ENCODE measurements at places on chromosomes 5 and 9. TPM values are rescaled to one million over a fixed set of nuclear protein-coding genes. Genes with fewer than 3 reads are reported as not detected.

The DBH gene
- total RNA-seq, result not detected

The COMMD10 gene
- total RNA-seq, result 37.9 TPM

The AGPAT2 gene
- total RNA-seq, result 77.9 TPM

The RASGRF2 gene
- 4.7 TPM for total RNA-seq

The GPBP1 gene
- 54.4 TPM for total RNA-seq

DNA sequence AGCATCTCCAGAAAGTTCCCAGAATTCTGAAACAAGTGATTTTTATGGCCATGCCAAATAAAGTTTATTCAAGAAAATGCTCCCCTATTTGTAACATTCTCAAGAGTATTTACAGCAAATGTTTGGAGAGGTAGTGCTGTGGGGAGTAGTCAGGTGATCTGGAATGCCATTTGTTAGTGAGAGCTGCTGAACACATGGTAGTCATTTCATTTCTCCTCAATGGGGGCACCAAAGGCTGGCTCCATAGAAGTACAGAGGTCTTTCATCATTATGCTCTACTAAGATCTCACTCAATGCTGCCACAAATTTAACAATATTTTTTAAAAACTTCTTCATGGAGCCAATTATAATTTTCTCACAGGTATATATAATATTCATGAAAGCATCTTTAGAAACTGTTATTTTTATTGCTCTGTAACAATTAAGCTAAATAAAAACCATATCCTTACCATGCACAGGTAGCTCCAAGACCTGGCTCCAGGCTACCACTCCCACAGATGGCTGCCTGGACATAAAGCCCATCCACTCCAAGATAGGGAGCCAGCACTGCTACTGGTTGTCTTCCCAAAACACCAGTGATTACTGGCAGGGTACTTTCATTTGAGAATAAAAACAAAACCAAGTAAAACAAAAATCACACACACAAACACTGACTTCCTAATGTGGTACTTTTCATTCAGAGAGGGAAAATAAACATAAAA, 200.8 kb downstream of the PLK2 start:
- peak overlapping the region; percentile 94 for H3K27ac ChIP-seq
- H3K4me1 ChIP-seq, result peaks cover 18% of the 10 kb centered on the region
- peak overlapping the region; percentile 38 for H3K4me3 ChIP-seq
- H3K27me3 ChIP-seq, result no peaks in the 10 kb centered on the region

GRCh38 chr5:169828385-169828784, 151.9 kb downstream of the INSYN2B start:
- no peak for DNase-seq
- no peaks in the 10 kb centered on the region for H3K4me1 ChIP-seq
- H3K27ac ChIP-seq, result no peak overlapping the region
- no peaks in the 10 kb centered on the region for H3K27me3 ChIP-seq
- no peak overlapping the region for H3K4me3 ChIP-seq
- H3K36me3 ChIP-seq, result no peaks in the 10 kb centered on the region

- no peak overlapping the region for H3K4me3 ChIP-seq
- H3K36me3 ChIP-seq, result no peaks in the 10 kb centered on the region
- H3K27me3 ChIP-seq, result no peaks in the 10 kb centered on the region
- no peak for DNase-seq
- H3K4me1 ChIP-seq, result peaks cover 8% of the 10 kb centered on the region
Observed at GRCh38 chr9:78025186-78025585, 6.4 kb downstream of the GNAQ start.

DNA sequence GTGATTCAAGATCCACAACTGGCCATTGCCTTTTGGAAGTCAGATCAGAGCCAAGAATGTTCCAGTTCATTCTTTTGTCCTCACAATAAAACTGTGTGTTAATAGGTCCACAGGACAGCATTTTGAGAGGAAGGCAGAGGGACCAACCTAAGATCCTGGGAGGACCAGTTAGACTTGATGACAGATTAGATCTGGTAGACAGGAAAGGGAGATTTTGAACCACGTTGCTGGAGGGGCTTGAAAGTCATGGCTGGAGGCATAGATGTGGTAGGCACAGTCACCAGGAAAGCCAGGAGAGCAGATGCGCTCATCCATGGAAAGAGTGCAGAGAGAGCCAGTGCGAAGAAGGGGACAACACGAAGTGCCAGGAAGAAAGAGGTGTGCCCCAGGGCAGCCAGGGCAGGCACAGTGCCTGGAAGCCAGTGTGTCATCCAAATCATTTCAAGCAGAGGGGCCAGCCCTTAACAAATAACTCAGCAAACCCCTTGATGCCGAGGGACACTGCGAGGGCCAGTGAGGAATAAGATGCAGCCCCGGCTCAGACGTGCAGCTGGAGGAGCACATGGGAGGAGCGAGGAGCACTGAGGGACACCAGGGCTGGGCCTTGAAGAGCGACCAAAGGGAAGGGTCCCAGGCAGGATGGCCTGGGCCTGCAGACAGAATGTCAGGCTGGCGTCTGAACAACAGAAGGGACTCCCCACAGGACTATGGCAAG, 12.8 kb upstream of the SLC2A8 start:
- H3K4me3 ChIP-seq, result no peak overlapping the region
- H3K36me3 ChIP-seq, result no peaks in the 10 kb centered on the region
- peaks cover 21% of the 10 kb centered on the region for H3K4me1 ChIP-seq
- H3K27me3 ChIP-seq, result no peaks in the 10 kb centered on the region

DNA sequence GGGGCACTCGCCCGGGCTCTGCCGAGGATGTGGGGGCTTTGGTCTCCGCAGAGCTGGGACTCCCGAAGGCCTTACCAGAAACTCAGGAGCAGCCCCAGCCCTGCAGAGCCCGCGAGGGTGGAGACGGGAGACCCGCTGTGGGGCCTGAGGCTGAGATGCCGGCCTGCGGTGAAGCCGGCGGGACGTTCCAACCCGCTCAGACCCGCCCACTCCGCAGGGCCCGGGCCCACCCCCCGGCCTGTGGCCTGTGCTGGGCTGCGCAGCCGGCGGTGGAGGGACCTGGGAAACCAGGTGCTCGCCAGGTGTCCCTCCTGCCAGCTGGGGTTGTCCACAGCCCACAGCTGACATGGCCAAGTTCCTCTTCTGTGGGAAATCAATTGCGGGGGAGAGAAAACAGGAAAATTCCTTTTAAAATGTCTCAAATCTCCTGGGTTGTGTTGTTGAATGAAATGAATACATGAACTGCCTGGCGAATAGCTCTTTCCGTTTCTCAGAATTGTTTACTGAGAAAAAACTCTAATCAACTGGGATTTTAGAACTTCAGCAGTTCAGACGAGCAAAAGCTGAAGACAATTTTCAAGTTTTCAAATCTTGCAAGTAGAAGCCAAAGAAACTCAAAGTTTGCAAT, 49.0 kb upstream of the IRX4 start:
- no peaks in the 10 kb centered on the region for H3K36me3 ChIP-seq
- H3K27me3 ChIP-seq, result no peaks in the 10 kb centered on the region
- H3K4me1 ChIP-seq, result no peaks in the 10 kb centered on the region

GRCh38 chr9:95760791-95761190, 114.7 kb upstream of the ERCC6L2 start:
- no peaks in the 10 kb centered on the region for H3K27me3 ChIP-seq
- H3K4me3 ChIP-seq, result no peak overlapping the region
- no peak overlapping the region for H3K27ac ChIP-seq
- H3K4me1 ChIP-seq, result no peaks in the 10 kb centered on the region

DNA sequence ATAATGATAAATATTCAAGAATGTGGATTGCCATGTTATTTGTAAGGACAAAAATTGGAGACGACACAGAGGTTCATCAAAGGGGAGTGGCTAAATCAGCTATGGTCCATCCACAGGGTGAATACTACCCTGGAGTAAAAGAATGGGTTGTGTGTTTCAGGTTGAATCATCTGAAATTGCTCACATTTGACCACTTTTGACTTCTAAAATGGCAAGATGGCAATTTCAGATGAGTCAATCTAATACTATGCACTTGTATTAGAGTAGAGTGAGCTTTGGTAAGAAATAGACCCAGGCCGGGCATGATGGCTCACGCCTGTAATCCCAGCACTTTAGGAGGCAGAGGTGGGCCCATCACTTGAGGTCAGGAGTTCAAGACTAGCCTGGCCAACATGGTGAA, 131.8 kb downstream of the GAPVD1 start:
- H3K27ac ChIP-seq, result no peak overlapping the region
- H3K36me3 ChIP-seq, result no peaks in the 10 kb centered on the region
- no peak for DNase-seq
- no peak overlapping the region for H3K4me3 ChIP-seq
- no peaks in the 10 kb centered on the region for H3K4me1 ChIP-seq

GRCh38 chr5:75152860-75153259, 83.8 kb downstream of the ANKRD31 start:
- H3K36me3 ChIP-seq, result no peaks in the 10 kb centered on the region
- no peak overlapping the region for H3K4me3 ChIP-seq
- H3K27ac ChIP-seq, result no peak overlapping the region
- no peaks in the 10 kb centered on the region for H3K4me1 ChIP-seq
- no peak for DNase-seq

GRCh38 chr9:134858051-134858841, 22.4 kb upstream of the FCN2 start:
- no peaks in the 10 kb centered on the region for H3K27me3 ChIP-seq
- H3K27ac ChIP-seq, result no peak overlapping the region
- DNase-seq, result no peak
- H3K4me3 ChIP-seq, result no peak overlapping the region
- H3K36me3 ChIP-seq, result no peaks in the 10 kb centered on the region

- no peaks in the 10 kb centered on the region for H3K36me3 ChIP-seq
- H3K27me3 ChIP-seq, result no peaks in the 10 kb centered on the region
- no peak for DNase-seq
- H3K4me3 ChIP-seq, result no peak overlapping the region
- peaks cover 12% of the 10 kb centered on the region for H3K4me1 ChIP-seq
Observed at GRCh38 chr9:35679766-35680330, 6.1 kb downstream of the CA9 start.

DNA sequence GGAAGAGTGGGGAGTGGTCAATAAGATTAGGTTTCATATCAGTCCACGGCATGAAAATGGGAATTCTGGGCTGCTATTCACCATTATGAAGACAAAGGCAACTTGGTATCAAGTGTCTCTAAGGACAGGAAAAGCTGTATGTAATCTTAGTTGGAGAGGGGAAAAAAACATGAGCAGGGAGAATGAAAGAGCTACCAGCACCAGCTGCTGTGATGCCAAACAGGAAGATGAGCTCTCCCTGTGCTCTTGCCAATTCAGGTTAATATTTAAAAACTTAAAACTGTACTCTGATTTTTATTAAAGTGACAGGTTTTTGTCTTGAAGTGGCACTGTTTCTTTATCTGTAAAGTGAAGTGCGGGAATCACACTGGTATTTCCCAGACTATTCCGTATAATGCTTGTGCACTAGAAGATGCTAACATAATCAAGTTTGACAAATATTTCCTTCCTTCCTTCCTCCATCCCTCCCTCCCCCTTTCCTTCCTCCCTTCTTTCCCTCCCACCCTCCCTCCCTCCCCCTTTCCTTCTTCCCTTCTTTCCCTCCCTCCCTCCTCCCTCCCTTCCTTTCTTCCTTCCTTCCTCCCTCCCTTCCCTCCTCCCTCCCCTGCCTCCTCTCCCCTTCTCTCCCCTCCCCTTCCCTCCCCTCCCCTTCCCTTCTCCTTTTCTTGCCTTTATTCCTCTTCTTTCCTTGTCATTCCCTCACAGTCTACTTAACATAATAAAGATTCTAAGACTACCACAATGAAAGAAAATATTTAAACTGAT, 1383.0 kb upstream of the C9orf72 start:
- no peaks in the 10 kb centered on the region for H3K4me1 ChIP-seq
- H3K4me3 ChIP-seq, result no peak overlapping the region
- no peaks in the 10 kb centered on the region for H3K36me3 ChIP-seq

GRCh38 chr5:60410427-60410826, 289.5 kb downstream of the DEPDC1B start:
- H3K27ac ChIP-seq, result no peak overlapping the region
- no peak for DNase-seq
- no peaks in the 10 kb centered on the region for H3K36me3 ChIP-seq
- H3K4me1 ChIP-seq, result no peaks in the 10 kb centered on the region

DNA sequence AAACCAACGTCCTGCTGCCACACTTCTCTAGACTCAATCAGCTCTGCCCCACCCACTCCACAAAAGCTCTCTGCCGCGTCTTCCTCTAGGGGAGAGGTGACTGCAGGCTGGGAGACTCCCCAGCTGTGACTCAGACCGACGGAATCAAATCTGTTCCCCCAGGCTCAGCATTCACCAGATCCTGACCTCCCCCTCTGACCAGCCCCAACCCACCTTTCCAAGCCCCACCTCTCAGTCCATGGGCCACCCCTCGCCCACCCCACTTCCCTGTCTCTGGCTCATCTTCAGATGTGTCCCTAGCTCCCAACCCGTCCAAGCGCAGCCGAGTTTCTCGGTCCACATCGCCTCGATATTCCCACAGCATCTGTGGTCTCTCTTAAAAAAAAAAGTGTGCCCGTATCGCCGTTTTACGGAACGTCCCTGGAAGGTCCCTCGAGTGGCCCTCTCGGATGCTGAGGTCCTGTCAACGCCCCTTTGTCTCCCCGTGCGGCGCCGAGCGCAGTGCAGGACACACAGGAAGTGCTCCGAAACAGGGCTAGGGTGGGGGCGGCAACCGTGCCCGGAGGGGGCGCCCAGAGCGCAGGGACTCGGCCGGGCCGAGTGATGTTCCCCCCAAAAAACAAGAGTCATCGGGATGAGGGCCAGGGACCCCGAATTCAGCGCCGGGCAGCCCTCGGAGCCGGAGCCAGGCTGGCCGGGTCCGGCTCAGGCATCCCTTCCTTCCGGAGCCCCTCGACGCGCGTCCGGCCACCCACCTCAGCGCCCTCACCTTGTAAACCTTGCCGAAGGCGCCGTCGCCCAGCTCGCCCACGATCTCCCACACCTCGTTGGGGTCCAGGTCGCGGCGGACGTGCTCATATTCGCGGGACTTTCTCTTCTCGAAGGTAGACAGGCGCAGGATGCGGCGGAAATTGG, 649 bp downstream of the STK10 start:
- H3K4me3 ChIP-seq, result peak overlapping the region; percentile 94
- no peaks in the 10 kb centered on the region for H3K36me3 ChIP-seq
- no peaks in the 10 kb centered on the region for H3K27me3 ChIP-seq

DNA sequence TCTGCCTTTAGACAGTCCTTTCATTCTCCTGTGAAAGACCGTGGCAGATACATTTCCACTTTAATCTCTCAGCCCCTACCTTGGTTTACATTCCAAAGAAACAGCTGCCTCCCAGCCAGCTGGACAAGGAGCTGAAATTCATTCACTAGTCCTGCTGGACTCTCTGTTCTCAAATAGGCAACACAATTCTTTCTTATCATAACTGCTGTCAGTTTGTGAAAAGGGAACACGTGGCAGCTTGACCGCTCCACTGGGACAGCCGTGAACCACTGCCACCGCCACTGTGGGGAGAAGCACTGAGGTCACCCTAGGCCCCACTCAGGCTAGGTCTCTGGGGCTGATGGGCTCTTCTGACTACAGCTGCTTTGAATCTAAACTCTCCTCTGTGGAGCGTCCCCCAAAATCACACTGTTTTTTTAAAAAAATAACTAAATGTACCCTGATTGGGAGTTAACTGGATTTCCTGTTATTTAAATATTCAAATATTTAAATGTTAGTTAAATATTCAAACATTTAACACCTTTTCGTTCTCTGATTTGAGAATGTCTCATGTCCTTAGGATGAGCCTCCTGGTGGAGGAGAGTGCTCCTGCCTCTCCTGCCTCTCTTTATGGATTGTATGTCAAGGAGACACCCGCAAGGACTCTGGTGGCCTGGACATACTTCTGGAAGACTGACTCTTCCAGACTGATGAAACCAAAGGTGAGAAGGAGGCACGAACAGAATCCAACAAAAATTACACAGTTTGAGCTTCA, 120.1 kb downstream of the BOD1 start:
- no peaks in the 10 kb centered on the region for H3K27me3 ChIP-seq
- no peaks in the 10 kb centered on the region for H3K36me3 ChIP-seq
- H3K4me3 ChIP-seq, result no peak overlapping the region
- H3K4me1 ChIP-seq, result no peaks in the 10 kb centered on the region
- DNase-seq, result no peak
- no peak overlapping the region for H3K27ac ChIP-seq
